ENCODE measurements at places on chromosomes 12 and 14.

DNA sequence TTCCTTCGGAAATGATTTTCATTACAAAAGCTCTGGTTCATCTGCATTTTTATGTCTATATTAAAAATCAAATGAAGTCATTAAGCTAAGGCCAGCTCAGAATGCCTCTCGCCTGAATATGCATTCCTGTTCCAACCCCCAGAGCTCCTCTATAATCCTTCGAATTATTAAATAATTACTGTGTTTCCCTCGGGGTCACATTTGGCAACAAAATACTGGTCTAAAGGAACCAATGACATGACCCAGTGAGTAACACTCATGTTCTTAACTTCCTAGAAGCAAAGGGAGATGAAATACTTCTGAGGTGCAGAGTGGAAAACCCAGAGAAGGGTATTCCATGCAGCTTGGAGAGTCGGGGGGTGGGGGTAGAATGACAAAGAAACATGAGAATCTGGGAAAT, 68.3 kb downstream of the FOXN3 start:
- DNase-seq = no peak

GRCh38 chr12:62654326-62655241, 188.0 kb downstream of the MON2 start:
- peak; percentile 12 for DNase-seq

- no peak for DNase-seq
These were observed 88.3 kb downstream of the RIN3 start for GRCh38 chr14:92601757-92602417.

GRCh38 chr14:55323910-55324309, 52.7 kb downstream of the FBXO34 start:
- DNase-seq = no peak

DNA sequence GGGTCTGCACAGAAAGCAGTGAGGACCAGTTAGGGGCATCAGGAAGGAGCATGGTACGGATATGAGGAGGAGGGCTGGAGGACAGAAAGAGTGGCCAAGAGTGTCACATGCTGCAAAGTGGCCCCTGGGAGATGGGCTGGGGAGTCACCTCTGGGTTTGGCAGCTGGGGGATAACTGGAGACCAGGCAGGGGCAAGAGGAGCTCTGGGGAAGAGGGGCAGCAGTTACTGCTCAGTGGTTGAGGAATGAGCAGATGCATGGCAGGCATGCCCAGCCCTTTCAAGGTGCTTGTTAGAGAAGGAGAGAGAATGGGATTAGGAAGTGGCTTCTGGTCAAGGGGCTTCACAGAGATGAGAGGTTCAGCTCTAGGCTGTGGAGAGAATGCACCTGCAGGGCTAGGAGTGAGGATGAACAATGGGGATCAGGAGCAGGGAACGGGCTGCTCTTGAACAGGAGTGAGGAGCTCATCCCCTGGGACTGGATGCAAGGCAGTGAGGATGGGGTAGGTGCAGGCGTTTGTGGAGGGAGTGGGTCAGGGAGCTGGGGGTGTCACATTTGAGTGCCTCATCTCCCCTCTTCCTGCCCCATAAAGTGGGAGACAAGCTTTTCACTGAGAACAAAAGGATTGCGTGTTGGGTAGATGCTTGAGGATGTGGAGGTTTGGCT, 127.5 kb downstream of the PAPOLA start:
- no peak for DNase-seq

DNA sequence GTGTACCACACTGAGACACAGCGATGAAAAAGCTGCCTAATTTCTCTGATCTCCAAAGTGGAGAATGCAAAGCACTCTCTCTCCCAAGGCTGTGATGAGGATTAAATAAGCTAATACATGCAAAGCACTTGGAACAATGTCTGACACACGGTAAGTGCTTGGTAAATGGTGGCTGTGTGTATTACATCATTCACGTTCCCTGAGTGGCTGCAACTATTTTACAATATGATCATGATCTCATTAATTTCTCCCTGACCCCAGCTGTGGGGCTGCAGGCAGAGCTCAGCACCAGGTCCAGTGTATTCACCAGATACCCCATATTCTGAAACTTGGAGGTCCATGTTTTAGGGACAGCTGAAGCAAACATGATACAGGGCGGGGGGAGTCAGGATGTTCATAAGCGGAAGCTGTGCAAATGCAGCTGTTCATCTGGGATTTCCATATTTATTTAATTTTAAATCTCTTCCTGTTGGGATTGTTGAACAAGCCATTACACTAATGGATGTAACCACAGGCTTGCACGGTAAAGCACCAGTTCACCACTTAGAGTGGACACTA, 106.4 kb downstream of the CCDC60 start:
- DNase-seq = no peak

- no peak for DNase-seq
These were observed 1.1 kb upstream of the EXD2 start for GRCh38 chr14:69190191-69190590.

Data from KBM-7 (cell line).